Activated CD4-positive, alpha-beta T cell treated with anti-CD3 and anti-CD28 coated beads for 36 hours (primary cell): ENCODE measurements at places on chromosomes 7 and 10.
A peak's percentile ranks its signal among the peaks of the same experiment; 100 is the strongest.

DNA sequence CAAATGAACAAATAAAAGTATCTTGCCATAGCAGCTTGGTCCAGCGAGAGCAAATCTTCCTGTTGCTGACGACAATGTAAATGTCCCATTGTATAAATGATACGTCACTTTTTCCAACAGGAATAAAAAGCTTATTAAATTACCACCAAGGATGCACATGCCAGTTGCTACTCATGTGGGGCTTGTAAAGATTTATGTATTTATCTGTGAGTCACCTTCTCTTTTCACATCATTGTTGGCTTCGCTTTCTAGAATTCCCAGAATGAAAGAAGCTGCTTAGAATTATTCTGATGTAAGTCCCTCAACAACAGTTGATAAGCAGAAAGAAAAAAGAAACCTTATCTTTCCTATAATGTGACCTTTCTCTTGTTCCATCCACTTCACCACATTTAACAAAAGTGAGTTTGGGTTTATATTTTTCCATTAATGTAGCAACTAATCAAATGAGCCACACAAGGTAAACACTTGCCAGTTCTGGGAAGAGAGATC lies 22.4 kb downstream of the DNAJC12 start:
- no peak for DNase-seq

DNA sequence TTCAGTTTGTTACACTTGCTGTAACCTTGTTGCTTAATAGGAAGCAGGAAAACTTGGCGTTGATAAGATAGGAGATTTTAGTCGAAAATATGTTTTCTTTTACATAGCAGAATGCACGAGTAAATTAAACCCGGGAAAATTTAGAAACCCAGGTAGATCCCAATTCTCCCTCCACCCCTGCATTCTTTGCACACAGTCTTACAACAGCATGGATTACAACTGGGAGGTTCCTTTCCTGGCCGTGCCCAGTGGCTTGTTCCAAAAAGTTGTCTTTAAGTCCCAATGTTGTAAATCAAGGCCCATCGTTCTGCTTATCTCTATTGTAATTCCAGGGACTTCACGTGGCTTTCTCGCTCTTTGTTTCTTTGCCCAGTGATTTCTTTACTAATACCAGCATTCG lies 1.1 kb upstream of the DPY19L1 start:
- DNase-seq, result no peak

- DNase-seq, result no peak
These were observed 151.8 kb upstream of the CELF2 start for GRCh38 chr10:10865913-10866312.

- no peak for DNase-seq
These were observed 6.1 kb upstream of the SLC25A13 start for GRCh38 chr7:96328016-96328415.

DNA sequence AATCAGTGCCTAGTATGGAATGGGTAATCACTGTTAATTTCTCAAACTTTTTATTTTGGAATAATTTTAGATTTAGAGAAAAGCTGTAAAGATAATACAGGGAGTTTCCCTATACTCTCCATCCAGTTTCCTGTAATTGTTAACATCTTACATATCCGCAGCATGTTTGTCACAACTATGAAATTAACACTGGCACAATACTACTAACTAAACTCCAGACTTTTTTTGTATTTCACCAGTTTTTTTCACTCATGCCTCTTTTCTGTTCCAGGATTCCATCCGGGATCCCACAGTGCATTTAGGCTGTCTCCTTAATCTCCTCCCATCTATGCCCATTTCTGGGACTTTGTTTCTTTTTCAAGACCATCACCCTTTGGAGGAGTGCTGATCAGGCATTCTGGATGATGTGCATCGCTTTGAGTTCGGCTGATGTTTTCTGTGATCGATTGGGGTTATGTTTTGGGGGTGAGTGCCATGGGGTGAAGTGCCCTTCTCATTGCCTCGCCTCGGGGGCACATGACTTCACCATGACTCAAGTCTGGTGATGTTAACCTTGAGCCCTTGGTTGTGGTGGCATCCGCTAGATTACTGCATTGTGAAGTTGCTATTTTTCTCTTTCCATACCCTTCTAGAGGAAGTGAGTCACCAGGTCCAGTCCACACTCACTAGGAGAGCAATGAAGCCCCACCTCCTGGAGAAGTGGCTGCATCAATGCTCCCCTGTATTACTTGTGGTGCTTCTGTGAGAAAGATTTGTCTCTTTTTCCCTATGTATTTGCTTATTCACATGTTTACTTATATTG lies 43.9 kb upstream of the GRB10 start:
- DNase-seq, result peak; percentile 76

DNA sequence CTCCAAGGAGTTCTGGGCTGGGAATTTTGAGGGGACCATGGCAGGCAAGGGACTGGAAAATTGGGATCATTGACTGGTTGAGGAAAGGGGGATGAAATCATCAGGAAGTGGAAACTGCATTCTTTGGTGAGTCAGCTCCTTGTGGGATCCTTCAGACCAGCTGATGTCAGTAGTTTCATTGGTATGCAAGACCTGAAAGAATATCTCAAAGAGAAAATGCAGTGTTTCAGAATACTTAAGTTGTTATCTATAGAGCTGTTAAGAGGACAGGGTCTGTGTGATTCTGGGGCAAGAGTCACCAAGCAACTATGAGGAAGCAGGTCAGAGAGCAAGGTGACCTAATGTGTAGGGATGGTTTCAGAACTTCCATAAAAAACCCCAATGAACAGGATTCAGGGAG lies 595.9 kb upstream of the AUTS2 start:
- DNase-seq, result no peak

DNA sequence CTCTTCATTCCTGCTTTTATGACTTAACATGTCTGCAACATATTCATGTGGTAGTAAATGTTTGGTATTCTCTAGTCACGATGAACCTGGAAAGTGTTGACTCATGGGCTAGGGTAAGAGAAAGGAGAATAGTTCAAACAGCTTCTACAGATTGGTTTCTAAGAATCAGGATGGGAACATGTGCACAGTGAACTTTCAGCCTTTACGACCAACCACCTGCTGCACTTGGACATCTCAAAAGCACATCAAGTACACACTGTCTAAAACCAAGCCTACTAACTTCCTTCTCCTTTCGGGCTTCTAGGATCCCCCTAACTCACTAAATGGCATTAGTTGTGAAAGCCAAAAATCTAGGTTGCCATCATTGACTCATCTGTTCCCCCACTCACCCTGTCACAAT lies 85.5 kb downstream of the CUL2 start:
- DNase-seq, result no peak

- no peak for DNase-seq
These were observed 53.7 kb upstream of the DUSP5 start for GRCh38 chr10:110444004-110444337.
